DMS153 (cell line): ENCODE measurements at places on chromosomes 4 and X.
A peak's percentile ranks its signal among the peaks of the same experiment; 100 is the strongest.

DNA sequence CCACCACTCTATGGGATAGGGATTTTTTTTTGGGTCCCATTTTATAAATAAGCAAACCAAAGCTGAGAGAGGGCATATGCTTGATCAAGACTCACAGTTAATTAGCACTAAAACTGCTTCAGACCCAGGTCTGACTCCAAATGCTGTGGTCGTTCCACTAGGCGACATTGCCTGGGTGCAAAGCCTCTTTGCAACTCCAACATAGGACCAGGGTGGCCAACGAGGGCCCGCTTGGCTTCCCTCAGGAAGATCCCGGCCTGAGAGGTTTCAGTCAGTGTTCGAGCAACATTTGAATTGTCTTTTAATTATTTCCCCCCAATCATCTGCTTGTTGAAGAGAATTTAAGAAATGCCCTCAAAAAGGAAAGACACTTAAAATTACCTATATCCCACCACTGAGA, 11.2 kb downstream of the PJA1 start:
- no peak for DNase-seq

DNA sequence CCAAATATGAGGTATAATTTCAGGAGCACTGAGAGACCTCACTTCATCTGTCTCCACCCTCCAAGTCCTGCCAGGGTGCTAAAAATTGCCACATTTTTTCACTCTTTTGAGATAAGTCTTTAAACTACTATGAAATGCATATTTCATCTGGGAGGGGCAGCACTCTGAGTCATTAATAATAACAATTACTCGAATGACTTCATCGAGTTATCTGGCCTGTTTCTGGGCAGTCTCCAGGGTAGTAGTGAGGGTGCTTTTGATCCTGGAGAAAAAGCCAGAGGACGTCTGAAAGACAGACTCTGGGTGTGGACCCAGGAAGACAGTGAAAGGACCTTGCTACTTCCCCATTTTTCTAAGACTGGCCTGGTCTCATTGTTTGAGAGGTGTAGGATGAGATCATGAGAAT, 42.3 kb upstream of the SRD5A3 start:
- DNase-seq, result no peak

GRCh38 chr4:185219551-185220344, 10.3 kb downstream of the SNX25 start:
- no peak for DNase-seq

GRCh38 chr4:122728856-122729255, 3.6 kb upstream of the BBS12 start:
- DNase-seq, result no peak

DNA sequence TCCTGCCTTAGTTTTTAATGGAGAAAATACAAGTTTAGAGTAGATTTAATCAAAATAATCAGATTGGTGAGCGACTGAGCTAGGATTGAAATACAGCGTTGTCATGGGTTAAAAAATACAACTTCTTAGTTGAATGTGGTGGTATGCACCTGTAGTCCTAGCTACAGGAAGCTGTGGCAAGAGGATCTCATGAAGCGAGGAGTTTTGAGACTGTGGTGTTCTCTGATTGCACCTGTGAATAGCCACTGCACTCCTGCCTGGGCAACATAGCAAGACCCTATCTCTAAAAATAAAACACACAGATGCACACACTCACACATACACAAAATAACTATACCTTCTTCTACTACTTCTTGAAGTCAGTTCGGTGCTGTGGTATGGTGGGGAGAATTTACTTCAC, 19.8 kb upstream of the GBA3 start:
- no peak for DNase-seq

DNA sequence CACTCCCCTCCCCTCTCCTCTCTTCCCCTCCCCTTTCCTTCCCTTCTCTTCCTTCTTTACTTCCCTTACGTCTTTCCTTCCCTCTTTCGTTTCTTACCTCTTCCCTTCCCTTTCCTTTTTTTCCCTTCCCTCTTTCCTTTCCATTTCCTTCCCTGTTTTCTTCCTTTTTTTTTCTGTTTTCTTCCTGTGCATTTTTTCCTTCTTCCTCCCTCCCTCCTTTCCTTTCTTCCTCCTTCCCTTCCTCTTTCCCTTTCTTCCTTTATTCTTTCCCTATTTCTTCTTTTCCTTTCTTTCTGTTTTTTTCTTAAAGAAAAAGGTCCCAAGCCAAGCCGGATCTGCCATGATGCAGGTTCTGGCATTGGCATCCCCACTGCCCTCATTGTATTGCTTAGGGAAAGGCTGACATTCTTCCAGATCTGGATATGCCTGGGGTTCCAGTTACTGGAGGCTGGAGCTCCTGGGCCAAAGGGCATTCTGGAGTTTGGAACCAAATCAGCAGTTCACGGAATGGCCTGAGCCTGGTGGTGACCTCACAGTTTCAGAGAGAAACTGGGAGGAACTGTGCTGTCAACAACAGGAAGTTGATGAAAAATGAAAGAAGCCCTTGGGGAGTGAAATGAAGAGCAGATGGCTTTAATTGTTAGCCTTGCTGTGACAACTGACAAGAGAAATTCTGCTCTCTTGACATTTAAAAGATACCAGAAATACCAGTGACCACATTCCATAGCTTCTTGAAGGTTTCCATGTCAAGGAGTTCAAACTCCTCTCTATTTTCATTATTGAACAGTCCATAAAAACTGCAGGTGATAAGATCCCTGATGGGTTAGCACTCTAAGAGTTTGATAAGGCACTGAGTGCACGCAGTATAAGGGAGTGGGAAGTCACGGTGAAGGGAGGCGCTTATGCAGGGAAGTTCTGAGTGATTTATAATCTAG, 622.1 kb downstream of the SPRY1 start:
- DNase-seq, result peak; percentile 64

DNA sequence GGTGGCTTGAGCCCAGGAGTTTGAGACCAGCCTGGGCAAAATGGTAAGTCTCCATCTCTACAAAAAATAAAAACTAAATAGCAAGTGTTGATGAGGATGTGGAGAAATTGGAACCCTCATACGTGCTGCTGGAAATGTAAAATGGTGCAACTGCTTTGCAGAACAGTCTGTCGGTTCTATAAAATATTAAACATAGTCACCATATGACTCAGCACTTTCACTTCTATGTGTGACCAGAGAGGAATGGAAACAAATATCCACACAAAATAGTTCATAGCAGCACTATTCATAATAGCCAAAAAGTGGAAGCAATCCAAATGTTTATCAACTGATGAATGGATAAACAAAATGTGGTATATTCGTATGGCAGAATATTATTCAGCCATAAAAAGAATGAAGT, 60.8 kb upstream of the FMR1 start:
- DNase-seq, result no peak

DNA sequence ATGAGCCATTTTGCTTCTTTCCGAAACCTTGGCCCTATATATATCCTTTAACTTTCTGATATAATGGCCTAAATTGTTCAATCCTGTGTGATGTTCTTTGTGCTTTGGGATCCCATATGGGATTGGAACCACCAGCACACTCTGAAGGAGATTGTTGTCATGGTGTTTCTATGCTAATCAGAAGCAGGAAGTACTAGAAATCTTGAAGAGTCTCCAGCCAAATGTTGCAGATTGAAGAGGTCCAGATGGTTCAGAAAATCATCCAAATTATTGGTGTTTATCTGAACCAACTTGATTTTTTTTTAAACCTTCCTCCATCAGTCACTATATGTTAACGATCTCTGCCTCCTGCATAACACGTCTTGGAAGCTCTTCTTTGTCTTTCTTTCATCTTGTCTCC, 72.8 kb downstream of the KIT start:
- no peak for DNase-seq

- DNase-seq, result peak; percentile 58
Observed at GRCh38 chr4:181819946-181820345, 423.3 kb upstream of the TENM3 start.

DNA sequence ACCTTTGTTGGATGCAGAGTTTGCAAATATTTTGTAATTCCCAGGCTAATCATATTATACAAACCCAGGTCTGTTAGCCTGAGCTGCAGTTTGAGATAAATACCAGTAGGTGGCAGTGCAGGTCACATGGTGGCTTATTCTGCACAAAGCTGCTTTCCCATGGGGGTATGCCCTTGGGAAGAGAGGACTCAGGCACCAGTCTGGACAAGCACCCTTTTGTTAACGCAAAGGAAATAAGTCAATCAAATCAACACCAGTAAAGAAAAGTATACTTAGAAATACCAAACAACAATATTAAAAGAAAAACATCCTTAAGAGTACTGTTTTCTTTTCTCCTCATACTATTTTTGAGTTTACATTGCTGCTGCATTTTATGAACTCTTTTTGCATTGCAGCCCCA, 389.0 kb upstream of the ZFP42 start:
- DNase-seq, result peak; percentile 66
